Foreskin keratinocyte (primary cell): ENCODE measurements at places on chromosomes 2 and 18. TPM values are rescaled to one million over a fixed set of nuclear protein-coding genes. Genes with fewer than 3 reads are reported as not detected.

Gene ASB18
- not detected in 2 replicates for polyA plus RNA-seq

Gene DUSP28
- polyA plus RNA-seq: 2.1 and 2.5 TPM in 2 replicates

Gene PNPT1
- polyA plus RNA-seq: 13.6 and 16.6 TPM in 2 replicates

Gene LIMS3
- polyA plus RNA-seq: 0.08 and 0.17 TPM in 2 replicates

Gene ATP6V1B1
- 0.08 TPM in 1 of 2 replicates, not detected in the other for polyA plus RNA-seq

Gene SLC14A1
- 0.01 and 0.21 TPM in 2 replicates for polyA plus RNA-seq

Gene KLHL30
- not detected in 2 replicates for polyA plus RNA-seq

Gene TP53I3
- 39.4 and 61.3 TPM in 2 replicates for polyA plus RNA-seq

Gene ANKRD44
- 0.07 and 0.37 TPM in 2 replicates for polyA plus RNA-seq

Gene COPS9
- 316 and 358 TPM in 2 replicates for polyA plus RNA-seq

Gene GRHL1
- polyA plus RNA-seq: 0.35 and 0.41 TPM in 2 replicates

Gene ANTXR1
- 12.3 and 14.0 TPM in 2 replicates for polyA plus RNA-seq

Gene SERPINB4
- 0.07 TPM in 1 of 2 replicates, not detected in the other for polyA plus RNA-seq

Gene TEKT4
- polyA plus RNA-seq: not detected in 2 replicates

Gene ALK
- not detected in 2 replicates for polyA plus RNA-seq

Gene ABCG8
- not detected in 2 replicates for polyA plus RNA-seq

Gene EPHA4
- 0.27 and 0.36 TPM in 2 replicates for polyA plus RNA-seq

Gene CYP27A1
- 0.39 and 0.58 TPM in 2 replicates for polyA plus RNA-seq

Gene RAB3GAP1
- polyA plus RNA-seq: 25.6 and 26.3 TPM in 2 replicates

Gene GLS
- polyA plus RNA-seq: 15.7 and 17.1 TPM in 2 replicates

Gene CARF
- 0.49 and 0.59 TPM in 2 replicates for polyA plus RNA-seq

Gene FBXO48
- 0.66 and 0.90 TPM in 2 replicates for polyA plus RNA-seq

Gene IL36RN
- polyA plus RNA-seq: 0.50 and 0.60 TPM in 2 replicates

Gene SLC8A1
- 0.64 and 0.96 TPM in 2 replicates for polyA plus RNA-seq

Gene KIF5C
- polyA plus RNA-seq: 0.02 and 0.04 TPM in 2 replicates

Gene CCDC121
- 0.26 and 0.46 TPM in 2 replicates for polyA plus RNA-seq

Gene ELOA2
- polyA plus RNA-seq: not detected in 2 replicates

Gene TBR1
- polyA plus RNA-seq: not detected in 2 replicates

Gene HK2
- 4.5 and 7.7 TPM in 2 replicates for polyA plus RNA-seq

Gene VWA3B
- 0.06 TPM in 1 of 2 replicates, not detected in the other for polyA plus RNA-seq

Gene STAT4
- 0.25 and 0.30 TPM in 2 replicates for polyA plus RNA-seq

Gene B3GNT2
- 11.2 and 12.9 TPM in 2 replicates for polyA plus RNA-seq

Gene PTH2R
- polyA plus RNA-seq: not detected in 2 replicates

Gene ADGRF3
- not detected in 2 replicates for polyA plus RNA-seq

Gene OTOF
- polyA plus RNA-seq: not detected in 2 replicates

Gene BMP10
- polyA plus RNA-seq: not detected in 2 replicates

Gene CNRIP1
- 0.03 and 0.17 TPM in 2 replicates for polyA plus RNA-seq

Gene ITGA4
- 0.26 and 0.75 TPM in 2 replicates for polyA plus RNA-seq

Gene ALPG
- polyA plus RNA-seq: not detected in 2 replicates
